BE2C (cell line): ENCODE measurements at places on chromosomes 2 and 18.
A peak's percentile ranks its signal among the peaks of the same experiment; 100 is the strongest.

- DNase-seq = no peak
These were observed 25.5 kb downstream of the REEP1 start for GRCh38 chr2:86311879-86312278.

DNA sequence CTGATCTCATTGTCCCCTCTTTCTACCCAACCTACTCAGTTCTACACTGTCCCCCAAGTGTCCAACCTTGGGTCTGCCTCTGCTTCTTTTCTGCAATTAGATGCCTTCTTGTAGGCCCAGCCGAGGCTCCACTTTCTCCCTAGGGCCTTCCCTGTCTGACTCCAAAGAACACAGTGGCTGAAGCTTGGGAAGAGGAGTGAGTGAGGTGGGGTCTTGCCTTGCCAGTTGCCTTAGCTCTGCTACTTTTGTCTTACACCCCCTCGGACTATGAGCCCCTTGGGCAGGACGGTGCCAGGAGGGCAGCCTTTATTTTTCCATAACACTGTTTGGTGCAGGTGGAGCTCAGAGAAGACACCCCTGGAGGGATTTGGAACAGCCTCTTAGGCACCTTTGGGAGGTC is 345.1 kb downstream of the CYP26B1 start:
- DNase-seq = no peak

- DNase-seq = no peak
These were observed 71.4 kb downstream of the KCMF1 start for GRCh38 chr2:85042330-85042729.

DNA sequence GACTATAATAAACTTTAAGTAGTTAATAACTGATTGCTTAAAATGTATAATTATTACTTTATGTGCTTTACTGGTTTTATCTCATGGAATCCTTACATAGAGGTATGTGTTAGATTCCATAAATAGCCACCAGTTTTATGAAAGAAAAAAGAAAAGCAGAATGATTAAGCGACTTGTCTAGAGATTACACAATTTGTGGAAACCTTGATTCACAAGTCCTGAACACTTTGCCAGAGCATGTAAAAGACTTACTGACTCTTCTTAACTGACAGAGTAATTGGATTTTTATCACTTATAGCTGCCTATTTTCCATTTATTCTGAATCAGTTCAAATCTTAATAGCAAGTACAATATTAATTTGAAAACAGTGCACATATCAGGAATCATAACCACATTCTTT is 448.7 kb upstream of the NETO1 start:
- DNase-seq = no peak

DNA sequence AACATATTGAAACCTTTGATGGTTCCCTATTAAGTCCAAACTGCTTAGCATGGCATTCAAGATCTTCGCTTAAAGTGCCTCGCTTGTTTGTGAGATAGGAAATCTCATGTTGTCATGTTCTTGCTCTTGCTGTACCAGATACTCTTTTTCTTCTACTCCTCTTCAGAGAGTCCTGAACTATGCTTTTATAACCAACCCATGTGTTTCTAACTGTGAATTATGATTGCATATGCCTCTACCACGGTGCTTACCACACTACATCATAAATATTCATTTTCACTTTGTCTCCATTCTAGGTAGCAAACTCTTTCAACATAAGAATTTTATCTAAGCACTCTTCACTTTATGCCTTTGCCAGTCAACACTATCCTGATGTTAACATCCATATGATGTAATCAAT is 23.6 kb downstream of the STAT4 start:
- no peak for DNase-seq

- DNase-seq = peak; percentile 8
These were observed 6.3 kb downstream of the RAB12 start for GRCh38 chr18:8615397-8616027.

- DNase-seq = no peak
These were observed 146.3 kb downstream of the ARL6IP6 start for GRCh38 chr2:152864601-152865149.

- no peak for DNase-seq
These were observed 333.4 kb downstream of the GBX2 start for GRCh38 chr2:235834781-235835180.

DNA sequence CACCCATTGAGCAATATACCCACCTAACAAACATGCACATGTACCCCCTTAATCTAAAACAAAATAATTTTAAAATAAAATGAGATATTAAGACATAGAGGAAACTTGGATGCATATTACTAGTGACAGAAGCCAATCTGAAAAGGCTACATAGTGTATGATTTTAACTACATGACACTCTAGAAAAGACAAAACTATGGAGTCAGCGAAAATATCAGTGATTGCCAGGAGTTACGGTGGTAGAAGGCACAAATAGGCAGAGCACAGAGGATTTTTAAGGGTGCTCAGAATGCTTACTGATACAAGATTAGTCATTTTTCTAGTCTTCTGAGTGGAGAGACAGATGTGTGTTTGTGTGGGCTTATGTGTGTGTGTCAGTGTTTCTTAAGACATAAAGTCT is 656.6 kb downstream of the NR4A2 start:
- DNase-seq = no peak

GRCh38 chr2:231709981-231710798 is 1.9 kb downstream of the PTMA start:
- peak; percentile 91 for DNase-seq
